ENCODE measurements at places on chromosomes 1 and 21.

DNA sequence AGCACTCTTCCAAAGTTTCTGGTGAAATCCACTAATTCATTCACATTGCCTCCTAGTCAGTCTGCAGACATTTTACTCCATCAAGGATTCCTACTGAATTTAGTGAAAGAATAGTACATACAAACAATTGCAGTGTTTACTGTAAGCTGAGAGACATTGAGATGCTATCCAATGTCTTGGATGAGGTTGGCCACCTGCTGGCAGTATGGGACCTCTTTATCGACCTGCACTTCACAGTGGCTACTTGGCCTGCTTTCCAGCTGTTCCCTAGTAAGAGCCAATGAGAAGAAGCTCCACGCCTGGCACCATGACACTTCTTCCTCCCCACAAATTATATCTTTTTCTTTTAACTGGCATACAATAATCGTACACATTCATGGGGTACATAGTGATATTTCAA is 51.5 kb upstream of the LRIF1 start:
- DNase-seq, result no peak

GRCh38 chr1:23836037-23836436 is 10.8 kb upstream of the HMGCL start:
- DNase-seq, result no peak

DNA sequence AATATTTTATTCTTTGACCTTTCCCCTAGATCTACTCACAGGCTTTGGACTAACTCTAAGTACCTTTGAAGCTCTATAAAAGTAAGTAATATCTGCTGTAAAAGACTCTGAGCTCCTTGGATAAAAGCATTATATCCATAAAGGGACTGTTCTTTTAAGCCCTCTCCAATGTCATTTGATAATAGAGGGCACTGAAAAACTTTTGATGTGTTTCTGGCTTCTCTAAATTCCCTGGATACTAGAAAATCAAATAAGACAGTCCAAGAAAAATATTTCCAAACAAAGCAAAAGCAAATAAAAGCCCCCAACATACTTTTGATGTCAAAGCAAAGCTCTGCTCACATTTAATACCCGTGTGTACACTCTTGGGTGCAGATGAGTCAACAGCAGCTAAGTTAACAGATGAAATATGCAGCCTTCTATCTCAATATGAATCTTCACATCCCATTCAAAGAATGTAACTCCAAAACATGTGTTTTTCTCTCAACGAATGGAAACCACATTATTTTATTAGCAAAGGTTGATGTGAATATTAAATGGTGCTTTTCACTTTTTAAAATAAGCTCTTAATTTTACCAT is 230.3 kb downstream of the CENPF start:
- no peak for DNase-seq

DNA sequence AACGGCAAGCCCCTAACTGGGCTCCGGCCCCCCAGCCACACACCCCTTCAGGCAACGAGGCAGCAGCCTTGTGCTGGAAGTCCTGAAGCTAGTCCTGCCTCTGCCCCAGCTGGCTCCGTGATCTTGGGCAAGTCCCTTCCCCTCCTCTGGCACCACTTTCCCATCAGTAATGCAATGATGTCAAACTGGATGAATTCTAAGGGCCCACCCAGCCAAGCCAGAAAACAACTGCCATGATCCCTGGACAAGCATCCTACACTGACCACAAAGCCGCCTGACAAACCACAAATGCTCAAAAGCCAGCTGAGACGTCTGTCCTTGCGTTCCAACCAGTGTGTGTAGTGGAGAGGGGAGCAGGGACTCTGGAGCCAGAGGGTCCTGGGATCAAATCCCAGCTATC is 26.8 kb downstream of the IFFO2 start:
- no peak for DNase-seq

- no peak for DNase-seq
Measured at GRCh38 chr1:232280910-232281309, 349.0 kb downstream of the SIPA1L2 start.

GRCh38 chr1:230680300-230681025 is 33.5 kb downstream of the AGT start:
- DNase-seq, result no peak

- no peak for DNase-seq
Measured at GRCh38 chr1:21781815-21782348, 1.1 kb downstream of the USP48 start.

DNA sequence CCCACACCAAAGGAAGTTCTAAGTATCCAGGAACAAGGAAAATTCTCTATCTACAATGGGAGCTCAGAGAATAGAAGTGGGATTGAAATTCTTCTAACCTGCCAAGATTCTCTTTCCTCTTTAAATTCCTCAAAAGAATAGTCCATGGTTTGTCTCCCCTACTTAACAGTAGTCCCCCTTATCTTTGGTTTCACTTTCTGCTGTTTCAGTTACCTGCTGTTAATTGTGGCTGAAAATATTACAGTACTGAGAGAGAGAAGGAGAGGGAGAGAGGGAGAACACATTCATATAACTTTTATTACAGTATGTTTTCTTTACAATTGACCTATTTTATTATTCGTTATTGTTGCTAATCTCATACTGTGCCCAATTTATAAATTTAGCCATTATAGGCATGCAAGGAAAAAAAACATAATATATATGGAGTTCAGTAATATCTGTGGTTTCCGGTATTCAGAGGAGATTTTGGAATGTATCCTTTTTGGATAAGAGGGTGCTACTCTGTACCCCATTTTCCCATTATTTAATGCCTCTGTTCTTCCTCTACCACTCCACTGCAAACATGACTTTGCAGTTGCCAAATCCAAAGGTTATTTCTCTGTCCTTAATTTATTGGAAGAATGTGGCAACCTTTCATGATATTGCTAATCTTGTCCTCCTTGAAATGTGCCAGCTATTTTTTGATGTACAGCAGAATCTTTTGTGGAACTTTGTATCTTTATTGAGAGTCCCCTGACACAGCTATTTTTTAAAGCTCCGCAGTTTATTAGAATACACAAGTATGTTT is 68.0 kb downstream of the USP25 start:
- no peak for DNase-seq
